ENCODE measurements at places on chromosomes 3 and 15. TPM values are rescaled to one million over a fixed set of nuclear protein-coding genes. Genes with fewer than 3 reads are reported as not detected.

TP63 gene
- 1.7 TPM for total RNA-seq

DNA sequence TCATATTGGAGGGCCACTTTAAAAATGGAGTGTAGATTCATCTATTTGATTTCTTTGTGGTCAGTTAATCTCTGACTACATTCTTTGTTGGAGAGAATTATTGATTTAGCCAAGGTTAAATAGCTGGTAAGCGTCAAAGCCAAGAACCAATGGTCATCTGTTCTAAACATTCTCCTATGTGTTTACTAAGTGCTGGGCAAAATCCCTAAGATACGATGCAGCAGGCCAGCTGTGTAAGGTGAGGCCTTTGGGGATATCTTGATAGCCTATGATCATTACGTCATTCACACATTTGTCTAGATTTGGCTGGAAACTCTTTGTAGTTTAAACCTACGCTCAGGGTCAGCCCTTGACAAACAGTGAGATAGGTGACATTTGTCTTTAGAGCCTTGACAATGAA, 236.2 kb downstream of the NR1D2 start:
- no peak for DNase-seq

DNA sequence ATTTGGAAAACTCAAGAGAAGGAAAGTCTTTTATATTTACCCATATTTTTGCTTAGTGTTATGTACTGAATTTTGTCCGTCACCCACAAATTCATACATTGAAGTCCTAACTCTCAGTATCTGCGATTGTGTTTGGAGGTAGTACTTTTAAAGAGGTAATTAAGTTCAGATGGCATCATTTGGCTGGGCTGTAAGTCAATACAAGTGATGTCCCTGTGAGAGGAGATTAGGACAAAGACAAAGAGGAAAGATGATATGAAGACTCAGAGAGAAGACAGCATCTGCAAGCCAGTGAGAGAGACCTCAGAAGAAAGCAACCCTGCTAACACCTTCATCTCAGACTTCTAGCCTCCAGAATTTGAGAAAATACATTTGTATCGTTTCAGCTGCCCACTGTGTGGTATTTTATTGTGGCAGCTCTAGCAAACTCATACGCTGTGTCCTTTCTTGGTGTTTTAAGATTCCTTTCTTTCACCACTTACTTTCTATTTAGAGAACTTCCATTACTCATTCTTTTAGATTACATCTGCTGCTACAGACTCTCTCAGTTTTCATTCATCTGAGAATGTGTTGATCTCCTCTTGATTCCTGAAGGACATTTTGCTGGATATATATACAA, 17.0 kb downstream of the LRCH3 start:
- DNase-seq, result no peak

- no peak for DNase-seq
Observed at GRCh38 chr3:124886168-124887056, 753 bp downstream of the ITGB5 start.

- no peak for DNase-seq
Observed at GRCh38 chr3:70620367-70620766, 307.9 kb upstream of the MDFIC2 start.

- no peak for DNase-seq
Observed at GRCh38 chr3:25037049-25037547, 391.0 kb upstream of the RARB start.

SPATA12 gene
- total RNA-seq, result not detected

GRCh38 chr15:80898040-80898439, 91.6 kb downstream of the MESD start:
- no peak for DNase-seq

CHRD gene
- total RNA-seq, result not detected

XYLB gene
- total RNA-seq, result 3.1 TPM

SRGAP3 gene
- total RNA-seq, result 1.3 TPM
